ENCODE measurements at places on chromosomes 11 and 22.

DNA sequence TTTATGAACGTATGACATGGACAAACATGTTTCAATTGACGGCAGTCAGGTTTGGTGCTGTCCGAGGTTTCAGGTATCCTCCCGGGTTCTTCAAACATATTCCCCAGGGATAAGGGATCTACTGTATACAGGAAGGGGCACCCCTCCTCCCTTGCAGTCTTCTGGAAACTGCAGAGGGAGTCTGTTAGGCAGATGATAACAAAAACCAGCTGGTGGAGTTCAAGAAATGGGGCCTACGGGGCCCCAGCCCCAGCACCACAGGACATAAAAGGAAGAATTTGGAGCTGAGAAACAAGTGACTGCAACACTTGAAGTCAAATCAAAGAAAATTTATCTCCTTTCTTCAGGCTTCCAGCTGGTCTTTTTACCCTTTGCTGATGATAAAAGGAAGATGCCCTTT is 32.1 kb downstream of the SNU13 start:
- DNase-seq = peak; percentile 17

GRCh38 chr11:68687986-68688385 is 3.6 kb downstream of the GAL start:
- DNase-seq = no peak

DNA sequence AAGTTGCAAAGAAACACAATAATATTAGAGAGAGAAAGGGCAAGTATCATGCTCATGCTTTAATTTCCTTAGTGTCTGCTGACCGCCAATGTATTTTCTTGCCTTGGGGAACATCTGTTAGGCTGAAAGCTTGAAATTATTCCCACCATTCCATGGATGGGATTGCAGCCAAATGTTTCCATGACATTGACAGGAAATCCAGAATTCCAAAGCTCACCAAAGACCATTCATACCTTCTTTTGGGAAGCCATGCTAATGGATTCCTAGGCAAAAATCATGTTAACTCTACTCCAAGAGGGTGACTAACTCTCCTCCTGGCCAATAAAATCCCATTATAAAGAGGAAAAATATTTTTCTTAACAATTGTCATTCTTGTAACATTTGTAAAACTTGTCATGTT is 661.4 kb upstream of the FAT3 start:
- DNase-seq = peak; percentile 65

DNA sequence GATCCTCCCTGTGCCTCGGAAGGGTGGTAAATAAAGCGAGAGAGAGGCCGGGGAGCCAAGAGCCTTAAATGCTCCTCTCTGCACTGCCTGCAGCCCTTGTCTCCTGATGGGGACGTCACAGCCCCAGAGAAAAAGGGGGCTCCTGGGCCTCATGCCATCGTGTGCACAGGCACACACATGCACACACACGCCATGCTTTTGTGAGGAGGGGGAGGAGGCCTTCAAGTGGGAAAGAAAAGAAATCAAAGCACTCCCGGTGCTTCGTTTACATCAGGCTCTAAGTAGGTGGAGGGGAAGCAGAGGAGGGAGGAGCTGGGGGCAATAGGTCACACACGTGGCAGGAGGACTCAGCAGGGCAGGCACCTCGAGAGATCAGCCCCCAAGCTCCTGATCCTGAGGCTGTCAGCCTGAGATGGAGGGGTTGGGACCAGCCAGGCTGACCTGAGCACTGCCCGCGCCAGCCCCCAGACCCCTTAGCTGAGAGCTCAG is 68.2 kb upstream of the NECTIN1 start:
- no peak for DNase-seq

DNA sequence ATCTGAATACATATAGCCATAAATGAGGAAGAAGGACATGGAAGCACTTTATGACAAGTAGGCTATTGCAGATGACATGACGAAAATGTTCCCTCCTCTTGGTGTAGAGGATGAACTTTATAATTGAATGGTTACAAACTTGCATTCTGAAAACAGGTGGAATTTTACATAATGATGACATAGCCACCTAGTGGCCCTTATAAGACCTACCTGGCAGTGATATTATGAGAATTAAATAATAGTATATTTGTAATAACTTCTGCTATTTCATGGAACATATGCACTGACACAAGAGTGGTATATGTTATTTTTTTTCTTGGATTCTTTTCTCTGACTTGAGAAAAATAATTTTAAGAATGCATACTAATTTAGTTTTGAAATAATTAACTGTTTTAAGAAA is 22.9 kb downstream of the TRIM22 start:
- no peak for DNase-seq

- peak; percentile 71 for DNase-seq
Measured at GRCh38 chr22:20750461-20751184, 23.3 kb upstream of the SERPIND1 start.

All from fibroblast of upper back skin (primary cell).